ENCODE measurements at places on chromosomes 5 and 9.

DNA sequence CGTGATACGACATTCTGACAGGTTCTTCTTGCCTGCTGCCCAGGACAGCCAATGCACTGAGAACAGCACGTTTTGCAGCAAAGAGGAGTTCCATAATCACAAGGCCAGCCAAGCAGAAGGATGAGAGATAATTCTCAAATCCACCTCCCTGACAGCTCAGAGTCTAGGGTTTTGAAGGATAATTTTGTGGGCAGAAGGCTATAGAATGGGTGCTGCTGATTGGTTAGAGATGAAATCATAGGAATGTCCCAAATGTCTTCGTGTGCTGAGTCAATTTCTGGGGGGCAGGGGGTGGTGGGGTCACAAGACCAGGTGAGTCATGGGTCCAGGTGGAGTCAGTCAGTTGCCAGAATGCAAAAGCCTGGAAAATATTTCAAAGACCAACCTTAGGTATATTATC is 175.5 kb upstream of the SLC30A5 start:
- DNase-seq = no peak

GRCh38 chr9:97847474-97848214 is 5.4 kb upstream of the FOXE1 start:
- no peak for DNase-seq

- DNase-seq = no peak
Measured at GRCh38 chr9:22645893-22646292, 199.3 kb downstream of the DMRTA1 start.

DNA sequence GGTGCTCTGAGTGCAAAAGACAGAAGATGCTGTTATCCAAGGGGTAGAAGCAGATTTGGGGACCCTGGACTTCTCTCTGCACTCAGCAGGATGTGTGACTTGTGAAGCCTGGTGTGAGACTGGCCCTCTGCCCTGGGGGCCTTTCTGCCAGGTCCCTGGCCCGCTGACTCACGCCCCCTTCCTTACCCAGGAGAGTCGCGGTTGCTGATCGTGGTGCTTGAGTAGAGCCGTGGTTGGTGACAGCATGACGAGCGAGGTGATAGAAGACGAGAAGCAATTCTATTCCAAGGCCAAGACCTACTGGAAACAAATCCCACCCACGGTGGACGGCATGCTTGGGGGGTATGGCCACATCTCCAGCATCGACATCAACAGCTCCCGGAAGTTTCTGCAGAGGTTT is 6.5 kb downstream of the NTMT1 start:
- DNase-seq = no peak

GRCh38 chr5:119470105-119470763 is 17.9 kb downstream of the HSD17B4 start:
- DNase-seq = no peak

DNA sequence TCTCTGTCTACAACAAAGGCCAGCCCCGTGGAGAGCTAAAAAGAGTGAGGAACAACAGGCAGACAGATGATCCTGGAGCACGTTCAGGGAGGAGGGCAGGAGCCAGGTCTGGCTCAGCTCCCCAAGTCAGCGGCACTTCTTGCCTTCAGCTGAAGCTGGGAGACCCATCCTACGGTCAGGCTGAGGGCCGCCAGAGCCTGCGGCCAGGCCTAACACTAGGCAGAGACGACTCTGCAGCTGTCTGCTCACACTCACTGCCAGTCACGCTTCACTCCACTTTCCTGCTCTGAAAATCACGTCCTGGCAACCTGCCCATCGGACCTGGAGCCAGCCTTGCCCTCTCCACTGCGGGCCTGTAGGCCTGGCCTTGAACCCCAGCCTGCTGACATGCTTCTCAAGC is 160.9 kb upstream of the LHFPL2 start:
- no peak for DNase-seq

- DNase-seq = no peak
Measured at GRCh38 chr5:126613941-126614592, 13.3 kb downstream of the PHAX start.

DNA sequence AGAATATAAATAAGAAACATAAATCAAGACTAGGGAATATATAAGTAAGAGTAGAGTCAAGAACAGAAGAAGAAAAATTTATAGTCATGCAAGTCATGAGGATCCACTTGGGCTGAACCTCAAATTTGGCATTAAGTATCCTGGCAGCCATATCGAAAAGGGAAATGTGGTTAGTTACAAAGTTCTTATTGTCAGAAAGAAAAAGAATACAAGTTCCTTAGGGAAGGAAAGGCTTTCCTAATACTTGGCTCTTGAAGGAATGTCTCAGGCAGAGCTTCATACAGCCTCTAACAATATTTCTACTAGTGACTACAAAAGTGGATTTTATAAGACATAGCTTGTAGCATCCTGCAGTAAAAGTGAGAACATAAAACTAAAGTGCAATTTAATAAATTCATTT is 45.4 kb downstream of the TMEM252 start:
- no peak for DNase-seq

DNA sequence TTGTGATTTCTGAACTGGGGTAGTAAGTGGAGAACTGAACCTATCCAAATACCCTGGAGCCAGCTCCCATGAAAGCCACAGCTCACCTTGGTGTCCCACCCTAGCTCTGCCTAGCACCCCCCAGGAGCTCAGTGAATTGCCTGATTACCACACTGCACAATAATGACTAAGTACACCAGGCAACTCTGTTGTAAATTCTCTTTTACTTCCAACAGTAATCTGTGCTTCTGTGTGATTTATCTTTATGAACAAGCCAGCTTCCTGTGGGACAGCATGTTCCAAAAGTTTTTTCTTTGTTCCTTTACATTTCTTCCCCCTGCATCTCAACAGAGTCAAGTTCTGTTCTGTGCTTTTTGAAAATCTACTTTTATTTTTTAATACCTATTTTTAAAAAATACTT is 22.1 kb upstream of the GRPEL2 start:
- no peak for DNase-seq

GRCh38 chr9:113026200-113026599 is 14.2 kb upstream of the ZNF883 start:
- DNase-seq = no peak

GRCh38 chr9:84751921-84752320 is 82.4 kb downstream of the NTRK2 start:
- no peak for DNase-seq

GRCh38 chr9:38177680-38178079 is 108.7 kb upstream of the SHB start:
- DNase-seq = no peak

GRCh38 chr9:35868933-35869332 is 1.3 kb downstream of the OR13J1 start:
- no peak for DNase-seq

DNA sequence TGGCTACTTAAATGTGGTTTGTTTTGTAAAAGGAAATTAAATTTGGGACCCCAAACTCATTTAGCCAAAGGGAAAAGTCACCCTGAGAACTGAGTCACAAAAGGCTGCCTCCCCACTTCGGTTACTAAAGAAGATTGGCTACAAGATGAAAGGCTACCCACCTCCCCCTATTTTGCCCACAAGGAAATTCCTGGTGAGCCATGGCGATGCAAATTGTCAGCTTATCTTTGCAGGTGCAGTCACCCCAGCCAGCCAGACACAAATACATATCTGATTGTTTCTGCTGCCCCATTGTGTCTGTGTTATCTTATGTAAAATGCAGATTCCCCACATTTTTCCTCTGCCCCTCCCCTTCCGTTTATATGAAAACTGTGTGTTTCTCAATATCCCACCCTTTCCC is 8.9 kb downstream of the PAEP start:
- DNase-seq = no peak

GRCh38 chr5:107669096-107670031 is 1.4 kb downstream of the EFNA5 start:
- DNase-seq = no peak

GRCh38 chr9:24516463-24516862 is 29.2 kb downstream of the IZUMO3 start:
- DNase-seq = no peak

DNA sequence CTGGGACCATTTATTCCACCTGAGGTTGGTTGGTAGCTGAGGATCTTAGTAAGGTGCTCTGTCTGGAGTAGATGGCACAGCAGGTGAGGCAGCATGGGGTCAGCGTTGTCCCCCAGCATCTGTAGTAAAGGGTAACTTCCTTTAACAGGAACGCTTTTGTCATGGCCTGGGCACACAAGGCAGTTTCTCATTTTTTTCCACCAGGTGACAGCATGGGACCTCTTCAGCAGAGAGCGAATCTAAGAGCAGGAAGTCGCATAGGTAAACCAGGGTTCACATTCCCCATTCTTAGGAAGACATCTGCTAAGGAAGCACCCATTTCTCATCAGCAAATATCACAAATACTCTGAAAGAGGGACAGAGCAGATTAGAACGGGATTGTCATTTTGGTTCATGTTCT is 56.5 kb downstream of the GPR107 start:
- DNase-seq = no peak

- no peak for DNase-seq
Measured at GRCh38 chr9:89743216-89743572, 138.4 kb downstream of the GADD45G start.

DNA sequence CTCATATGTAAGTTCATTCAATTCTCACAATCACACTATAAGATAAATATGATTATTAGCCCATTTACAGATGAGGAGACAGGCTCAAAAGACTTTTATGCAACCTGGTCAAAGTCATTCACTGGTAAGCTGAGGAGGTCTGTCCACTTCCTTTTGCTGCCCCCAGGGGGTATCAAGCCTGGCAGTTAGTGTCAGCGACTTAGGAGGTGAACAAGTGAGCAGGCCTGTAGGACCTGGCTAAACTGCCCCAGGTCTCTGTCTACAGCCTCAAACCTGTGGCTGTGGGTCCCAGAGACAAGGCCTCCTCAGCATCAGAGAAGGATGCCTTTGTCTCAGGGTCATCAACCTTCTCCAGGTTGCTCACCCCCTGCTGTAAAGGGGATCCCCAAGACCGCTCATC is 10.4 kb downstream of the TGFBI start:
- DNase-seq = no peak

GRCh38 chr5:80389580-80389979 is 18.3 kb upstream of the ZFYVE16 start:
- DNase-seq = no peak

DNA sequence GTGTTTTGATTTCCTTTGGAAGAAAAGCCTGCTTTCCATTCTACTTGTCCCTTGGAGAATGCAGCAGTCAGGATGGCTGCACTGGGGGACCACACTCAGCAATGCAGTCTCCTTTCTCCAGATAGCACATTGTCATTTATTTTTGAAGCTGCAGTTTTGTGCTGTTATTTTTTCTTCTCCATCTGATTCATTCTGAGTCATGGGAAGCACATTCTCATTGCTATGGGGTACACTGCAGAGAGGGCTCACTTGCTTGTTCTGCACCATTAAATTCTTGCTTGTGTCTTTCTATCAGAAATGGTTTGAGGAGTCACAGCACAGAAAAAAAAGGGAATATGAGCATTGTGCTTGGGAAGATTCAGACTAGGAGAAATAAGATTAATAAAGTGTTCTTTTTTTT is 39.7 kb upstream of the POC5 start:
- no peak for DNase-seq

DNA sequence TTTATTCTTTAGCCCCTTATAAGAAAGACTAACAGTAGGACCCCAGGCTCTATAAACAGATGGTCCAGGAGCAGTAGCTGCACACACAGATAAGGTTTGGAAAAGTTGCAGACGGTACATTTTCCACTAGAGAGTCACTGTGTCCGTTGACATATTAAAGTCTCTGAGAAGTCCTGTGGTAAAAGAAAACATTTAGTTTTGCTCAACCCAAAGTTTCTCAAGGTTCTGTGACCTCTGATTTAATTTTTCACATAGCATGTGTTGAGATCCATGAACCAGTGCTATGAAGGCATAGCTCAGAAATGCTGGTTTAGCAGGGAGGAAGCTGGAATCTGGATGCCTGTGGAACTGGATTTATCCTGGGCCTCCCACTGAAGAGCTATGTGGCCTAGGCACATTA is 62.7 kb upstream of the RASEF start:
- no peak for DNase-seq

DNA sequence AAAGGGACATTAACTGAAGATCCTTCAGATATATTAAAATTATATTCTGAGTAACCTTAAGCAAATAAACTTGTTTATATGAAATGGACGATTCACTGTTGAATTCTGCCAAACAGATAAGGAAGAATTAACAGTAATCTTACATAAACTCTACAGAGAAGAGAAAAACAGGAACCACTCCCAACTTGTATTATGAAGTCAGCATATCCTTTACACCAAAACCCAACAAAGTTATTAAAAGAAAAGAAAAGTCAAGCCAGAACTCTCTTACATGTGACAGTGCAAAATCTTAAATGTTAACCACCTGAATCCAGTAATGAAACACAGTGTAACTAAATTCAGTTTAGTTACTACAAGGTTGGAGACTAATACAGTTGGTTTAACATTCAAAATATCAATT is 185.8 kb downstream of the DEPDC1B start:
- DNase-seq = no peak

- no peak for DNase-seq
Measured at GRCh38 chr5:392431-392988, 50.5 kb upstream of the EXOC3 start.

DNA sequence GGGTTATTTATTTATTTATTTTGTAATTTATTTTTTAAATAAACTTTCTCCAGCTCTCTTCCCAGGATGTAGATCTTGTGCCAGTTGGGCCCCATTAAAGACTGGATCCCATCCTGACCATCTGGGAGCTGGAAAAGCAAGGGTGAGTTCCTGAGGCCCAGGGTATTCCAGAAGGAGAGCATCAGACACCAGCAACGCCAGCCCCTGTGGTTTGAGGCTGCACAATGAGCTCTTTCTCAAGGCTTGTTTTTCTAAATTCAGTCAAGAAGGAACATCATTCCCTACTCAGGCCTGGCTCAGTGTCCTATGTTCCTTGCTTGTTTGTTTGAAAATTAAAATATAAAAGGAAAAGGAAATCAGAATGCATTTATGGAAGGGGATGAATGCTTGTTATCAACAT is 313.3 kb downstream of the EBF1 start:
- no peak for DNase-seq

- no peak for DNase-seq
Measured at GRCh38 chr5:55582256-55582655, 47.5 kb upstream of the PLPP1 start.

DNA sequence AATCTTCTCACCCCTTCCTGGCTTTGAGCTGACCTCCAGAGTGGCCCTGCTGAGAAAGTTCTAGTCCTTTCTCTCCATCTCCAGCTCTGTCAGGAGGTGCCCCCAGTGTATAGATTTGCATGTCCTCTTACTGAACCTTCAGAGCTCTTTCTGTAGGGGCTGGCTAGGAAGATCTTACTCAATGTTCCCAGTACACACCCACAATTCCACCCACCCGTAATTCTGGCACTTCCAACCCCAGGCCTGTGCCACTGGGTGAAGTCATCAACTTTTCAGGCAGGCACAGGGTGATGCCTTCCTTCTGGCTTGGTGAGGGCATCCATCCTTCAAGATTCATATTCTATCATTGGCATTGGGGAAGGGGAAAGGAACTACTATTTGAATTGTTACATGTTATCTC is 75.9 kb downstream of the ACER2 start:
- no peak for DNase-seq

DNA sequence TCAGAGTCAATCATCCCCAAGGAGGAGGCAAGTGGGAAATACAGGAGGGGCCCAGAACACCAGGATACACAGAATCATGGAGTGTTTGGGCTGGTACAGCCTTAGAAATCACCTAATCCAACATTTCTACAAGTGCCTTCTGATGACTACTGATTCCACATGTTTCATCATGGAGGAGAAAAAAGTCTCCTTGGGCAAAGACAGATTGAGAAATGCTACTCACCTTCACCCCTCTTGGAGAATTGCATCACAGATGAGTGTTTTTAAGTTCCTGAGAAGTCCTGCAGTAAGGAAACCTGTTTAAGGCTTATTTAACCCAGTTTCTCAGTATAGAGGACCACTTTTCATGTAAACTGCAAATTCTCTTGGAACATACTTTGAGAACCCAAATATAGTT is 2.2 kb upstream of the SLIT3 start:
- no peak for DNase-seq

GRCh38 chr5:143064676-143065075 is 294.5 kb downstream of the ARHGAP26 start:
- no peak for DNase-seq

Data from brain pericyte (primary cell).